ENCODE measurements at places on chromosomes 7 and 10.

DNA sequence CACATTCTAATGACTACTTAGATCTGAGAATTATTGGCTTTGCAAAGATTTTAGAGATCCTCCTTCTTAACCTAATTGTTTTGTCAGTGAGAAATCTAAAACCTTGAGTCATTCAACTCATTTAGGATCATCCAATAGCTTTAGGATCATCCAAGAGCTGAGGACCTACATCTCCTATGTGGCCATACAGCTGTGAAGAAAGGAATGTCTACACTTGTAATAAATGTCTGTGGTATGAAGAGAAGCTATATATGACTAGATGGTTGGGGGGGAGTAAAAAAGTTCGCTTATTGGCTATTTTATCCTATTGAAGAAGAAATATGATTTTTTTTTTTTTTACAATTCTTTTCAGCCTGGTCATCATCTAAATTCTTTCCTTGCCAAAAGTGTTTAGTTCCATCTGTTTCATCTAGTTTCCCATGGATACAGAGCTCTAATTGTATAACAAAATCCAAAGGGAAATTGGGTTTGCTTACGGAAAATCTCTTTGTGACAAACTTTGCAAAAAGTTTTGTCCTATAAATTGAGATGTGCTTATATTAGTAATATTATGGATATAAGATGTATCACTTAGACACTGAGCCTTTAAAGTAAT, 196.7 kb downstream of the PRKG1 start:
- no peak for DNase-seq

DNA sequence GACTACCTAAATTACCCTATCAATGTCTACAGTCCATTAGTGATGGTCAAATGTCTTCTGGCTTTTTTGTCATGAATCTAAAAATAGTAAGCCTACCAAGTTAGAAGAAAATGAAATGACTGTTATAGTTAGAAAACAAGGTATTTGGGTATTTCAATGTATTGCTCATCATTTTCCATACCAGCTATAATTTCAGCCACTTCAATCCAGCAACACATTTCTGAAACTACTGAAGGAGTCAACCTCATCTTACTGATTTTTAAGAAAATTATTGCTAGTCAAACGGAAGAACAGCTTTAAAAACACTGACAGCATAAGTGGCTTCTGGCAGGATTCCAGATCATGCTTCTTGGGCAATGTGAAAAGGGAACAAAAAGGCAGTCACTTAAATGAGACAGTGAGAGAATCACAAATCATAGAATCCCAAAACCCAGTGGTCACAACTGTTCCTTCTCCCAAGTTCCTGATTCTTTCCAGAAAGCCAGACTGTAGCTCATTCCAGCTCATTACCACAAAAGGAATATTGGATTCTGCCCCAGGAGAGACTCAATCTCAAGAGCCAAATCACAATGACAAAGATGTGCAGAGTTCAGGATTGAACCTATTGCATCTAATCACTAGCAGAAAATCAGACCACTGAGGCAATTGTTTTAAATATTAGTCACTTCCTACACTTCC, 61.2 kb upstream of the LRRN3 start:
- no peak for DNase-seq

DNA sequence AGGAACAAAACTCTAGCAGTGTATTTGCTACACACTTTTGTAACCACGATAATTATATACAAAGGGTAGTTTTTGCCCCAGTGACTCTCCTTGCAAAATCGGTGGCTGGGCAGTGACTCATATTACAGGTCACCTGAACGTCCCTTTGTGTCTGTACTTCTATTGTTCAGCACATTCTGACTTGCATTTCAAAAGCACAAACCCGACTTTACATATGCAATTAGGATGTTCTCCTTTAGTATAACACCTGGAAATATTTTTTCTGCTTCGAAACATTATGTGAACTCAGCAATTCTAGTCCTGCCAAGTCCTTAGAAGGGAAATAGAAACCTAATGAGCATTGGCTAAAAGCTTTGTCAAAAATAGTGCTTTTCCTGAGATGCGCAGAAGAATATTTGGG, 6.0 kb downstream of the PRR15 start:
- no peak for DNase-seq

DNA sequence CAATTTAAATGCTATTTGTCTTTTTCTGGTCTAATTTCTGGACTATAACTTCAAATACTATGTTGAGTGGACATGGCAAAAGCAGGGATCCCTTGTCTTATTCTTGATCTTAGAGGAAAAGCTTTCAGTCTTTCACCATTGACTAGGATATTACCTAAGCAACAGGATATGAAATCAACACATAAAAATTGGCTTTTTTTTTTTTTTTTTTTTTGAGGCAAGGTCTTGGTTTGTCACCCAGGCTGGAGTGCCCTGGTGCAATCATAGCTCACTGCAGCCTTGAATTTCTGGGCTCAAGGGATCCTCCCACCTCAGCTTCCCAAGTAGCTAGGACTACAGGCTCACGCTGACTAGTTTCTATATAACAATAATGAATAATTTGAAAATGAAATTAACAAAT, 90.8 kb downstream of the JMJD1C start:
- DNase-seq: no peak

GRCh38 chr7:124643311-124643811, 122.2 kb downstream of the GPR37 start:
- DNase-seq: no peak

GRCh38 chr10:77038407-77038806, 599.2 kb downstream of the KCNMA1 start:
- no peak for DNase-seq

GRCh38 chr10:31888442-31888841, 40.2 kb downstream of the ARHGAP12 start:
- no peak for DNase-seq

DNA sequence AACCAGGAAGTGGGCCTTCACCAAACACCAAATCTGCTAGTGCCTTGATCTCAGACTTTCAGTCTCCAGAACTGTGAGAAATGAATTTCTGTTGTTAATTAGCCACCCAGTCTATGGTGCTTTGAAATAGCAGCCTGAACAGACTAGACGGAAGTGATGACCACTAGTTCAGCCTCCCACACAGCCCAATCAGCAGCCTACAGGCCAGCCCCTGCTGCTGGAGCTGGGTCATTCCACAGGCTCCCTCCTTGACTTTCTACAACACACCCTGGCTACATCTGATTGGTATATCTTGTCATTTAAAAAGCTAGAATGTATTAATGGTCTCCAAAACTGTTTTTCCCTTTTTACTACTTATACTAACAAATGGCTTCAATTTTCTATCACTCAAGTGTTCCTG, 277.2 kb upstream of the TAC1 start:
- DNase-seq: no peak

GRCh38 chr7:33420311-33420940, 291.1 kb downstream of the BBS9 start:
- no peak for DNase-seq

- DNase-seq: no peak
These were observed 82.2 kb downstream of the GATA3 start for GRCh38 chr10:8136736-8137135.

DNA sequence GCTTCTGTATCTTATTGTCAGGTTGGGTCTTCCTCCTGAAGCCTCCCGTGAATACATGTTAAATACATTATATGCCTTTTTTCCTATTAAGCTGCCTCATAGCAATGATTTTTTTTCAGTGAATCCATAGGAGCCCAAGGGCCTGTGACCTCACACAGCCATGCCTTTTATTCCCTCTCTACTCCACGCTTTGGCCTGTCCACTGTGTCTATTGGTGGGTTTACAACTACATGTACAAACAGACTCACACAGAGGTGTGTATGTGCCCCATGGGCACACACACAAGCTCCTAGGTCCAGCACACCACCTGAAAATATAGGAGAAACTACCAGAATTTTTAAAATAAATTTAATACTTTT, 560.4 kb downstream of the IPMK start:
- DNase-seq: no peak

GRCh38 chr10:49622426-49623425, 8.9 kb downstream of the CHAT start:
- no peak for DNase-seq

DNA sequence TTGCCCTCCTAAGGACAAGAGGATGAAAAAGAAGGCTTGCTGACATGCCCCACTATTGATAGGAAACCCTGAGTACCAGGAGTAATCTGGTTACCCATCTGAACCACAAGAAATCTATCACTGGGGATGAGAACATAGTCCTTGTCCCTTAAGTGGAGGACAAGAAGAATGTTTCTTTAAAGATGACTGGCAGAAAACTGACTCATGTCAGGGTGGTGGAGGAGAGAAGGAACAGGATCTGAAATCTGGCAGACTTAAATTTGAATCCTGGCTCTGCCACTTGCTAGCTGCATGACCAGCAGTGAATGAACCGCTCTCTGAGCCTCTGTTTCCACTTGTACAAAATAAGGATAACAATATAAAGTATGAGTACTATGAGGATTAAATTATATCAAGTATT, 38.9 kb upstream of the XPNPEP1 start:
- DNase-seq: no peak

DNA sequence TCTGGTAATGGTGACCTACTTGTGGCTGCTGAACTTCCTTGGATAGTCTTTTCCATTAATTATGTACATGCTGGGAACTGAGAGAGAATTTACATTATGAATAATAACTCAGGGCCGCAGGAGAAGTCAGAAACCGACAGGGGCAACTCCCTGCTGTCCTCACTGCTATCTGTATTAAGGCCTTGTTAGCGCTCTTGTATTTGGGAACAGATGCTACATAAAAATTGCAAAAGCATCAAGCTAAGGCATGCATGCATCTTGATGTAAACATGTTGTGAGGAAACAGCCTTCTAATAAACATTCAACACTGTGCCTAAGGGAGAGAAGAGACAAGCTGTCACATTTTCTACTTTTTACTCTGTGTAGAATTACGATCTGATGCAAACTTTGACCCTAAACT, 158.4 kb downstream of the PARD3 start:
- DNase-seq: no peak

DNA sequence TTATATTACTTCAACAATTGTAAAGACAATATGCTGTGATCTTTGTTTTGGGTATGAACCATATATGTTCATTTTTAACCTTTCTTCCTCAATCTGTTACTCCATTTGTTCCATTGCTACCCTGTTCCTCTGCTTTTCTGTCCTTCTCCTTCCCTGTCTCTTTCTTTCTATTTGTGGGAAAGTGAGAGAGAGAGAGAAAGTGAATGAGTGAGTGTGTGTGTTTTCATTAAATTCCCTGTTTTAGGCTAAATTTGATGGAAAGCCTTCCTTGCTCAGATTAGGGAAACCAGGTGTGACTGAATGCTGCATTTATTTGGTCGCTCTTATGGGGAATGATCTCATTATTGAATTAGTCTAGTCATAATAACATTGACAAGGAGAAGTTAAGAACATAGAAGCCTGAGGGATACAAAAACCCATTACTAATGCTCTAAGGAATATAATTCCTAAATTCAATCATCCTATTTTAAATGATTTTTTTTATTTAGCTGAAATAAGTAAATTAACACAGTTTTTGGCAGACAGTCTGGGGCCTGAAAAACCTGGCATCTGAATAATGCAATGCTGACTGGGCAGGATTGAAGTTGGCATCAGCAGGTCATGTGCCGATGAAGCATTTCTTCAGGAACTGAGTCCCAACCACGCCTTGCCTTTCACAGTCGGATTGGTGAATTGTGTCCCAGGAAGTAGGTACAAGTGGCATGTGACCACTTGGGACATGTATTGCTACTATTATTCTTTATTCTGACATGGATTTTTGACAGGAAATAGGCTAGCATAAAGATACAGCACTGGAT, 117.6 kb upstream of the LRGUK start:
- no peak for DNase-seq

DNA sequence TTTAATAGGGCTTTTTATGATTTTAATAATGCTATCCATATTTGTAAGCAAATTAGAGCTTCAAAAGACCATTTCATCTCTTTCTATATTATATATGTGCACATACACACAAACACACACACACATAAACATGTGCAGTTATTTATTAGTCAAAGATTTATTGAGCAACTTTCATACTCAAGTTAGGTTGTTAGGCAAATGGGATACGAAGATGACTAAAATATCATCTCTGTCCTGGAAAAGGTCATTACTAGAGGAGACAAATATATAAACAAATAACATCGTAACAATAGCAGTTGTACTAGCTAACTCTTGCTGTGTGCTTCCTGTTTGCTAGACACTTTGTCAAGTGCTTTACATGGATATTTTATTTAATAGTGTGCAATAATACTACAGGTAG, 307.9 kb downstream of the SNX13 start:
- DNase-seq: no peak

DNA sequence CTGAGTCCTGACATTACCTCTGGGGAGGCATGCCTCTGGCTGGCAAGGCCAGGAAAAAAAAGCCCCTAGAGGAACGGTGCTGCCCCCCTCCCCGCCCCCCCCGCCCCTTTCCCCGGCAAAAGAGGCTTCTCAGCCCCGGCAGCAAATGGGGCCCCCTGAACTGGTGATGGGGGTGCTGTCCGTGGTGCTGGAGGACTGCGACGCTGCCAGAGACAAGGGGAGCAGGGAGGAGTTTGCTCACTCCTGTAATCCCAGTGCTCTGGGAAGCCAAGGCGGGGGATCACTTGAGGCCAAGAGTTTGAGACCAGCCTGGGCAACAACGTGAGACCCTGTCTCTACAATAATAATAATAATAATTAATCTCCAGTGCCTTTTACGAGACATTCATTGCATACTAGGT, 23.7 kb downstream of the SRRM3 start:
- no peak for DNase-seq

DNA sequence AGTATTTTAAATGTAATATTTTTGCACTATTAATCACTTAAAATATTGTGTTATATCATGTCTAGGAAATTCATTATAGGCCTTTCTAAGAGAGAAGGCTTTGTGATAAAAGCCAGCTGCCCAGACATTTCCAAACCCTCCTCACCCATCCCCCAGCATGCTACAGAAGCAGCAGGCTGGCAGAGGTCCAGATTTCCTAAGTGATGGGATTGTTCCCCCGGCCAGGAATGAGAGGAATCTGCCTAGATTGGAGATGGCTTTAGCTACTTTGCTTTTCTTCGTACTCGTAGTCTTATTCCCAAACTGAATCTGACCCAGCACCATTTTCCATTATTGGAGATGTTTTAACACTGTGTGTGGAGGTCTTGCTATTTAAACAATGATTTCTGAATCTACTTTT, 29.4 kb downstream of the CDK14 start:
- no peak for DNase-seq

GRCh38 chr10:341081-341740, 206.0 kb downstream of the ZMYND11 start:
- no peak for DNase-seq

DNA sequence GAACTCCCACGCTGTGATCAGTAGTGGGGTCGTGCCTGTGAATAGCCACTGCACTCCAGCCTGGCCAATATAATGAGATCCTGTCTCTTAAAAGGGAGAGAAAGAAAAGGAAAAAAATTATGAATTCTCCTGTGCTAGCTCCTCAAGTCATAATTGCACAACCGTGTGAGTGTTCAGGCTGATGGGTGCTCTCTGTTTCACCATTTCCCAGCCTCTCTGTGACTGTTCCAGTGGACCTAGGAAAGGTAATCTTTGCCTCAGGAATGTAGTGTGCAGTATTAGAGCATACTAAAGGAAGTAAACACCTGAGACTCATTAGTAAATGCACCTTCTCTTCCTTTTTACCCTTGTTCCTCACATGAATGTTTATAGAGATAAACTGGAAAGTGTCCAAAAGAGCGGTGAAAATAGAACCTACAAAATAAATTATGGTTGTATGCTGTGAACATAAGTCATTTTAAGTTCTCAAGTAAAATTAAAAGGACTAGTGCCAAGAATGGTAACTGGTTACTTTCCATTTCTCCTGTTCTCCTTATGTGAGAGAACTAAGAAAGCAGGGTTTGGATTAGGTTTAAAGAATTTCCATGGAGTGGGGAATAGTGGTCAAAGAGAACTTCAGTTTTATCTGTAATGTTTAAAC, 42.7 kb downstream of the INPP5F start:
- no peak for DNase-seq

GRCh38 chr10:123666318-123667236, at the start of gene GPR26:
GPR26 (plus strand) TSS chr10:123666355; CDS start chr10:123666408, 53 bp downstream.
- DNase-seq: no peak

Data from effector CD4-positive, alpha-beta T cell (primary cell).